EH (cell line): ENCODE measurements at places on chromosomes 1 and 21.
A peak's percentile ranks its signal among the peaks of the same experiment; 100 is the strongest.

GRCh38 chr21:34807146-34807880, 138.5 kb downstream of the CLIC6 start:
- DNase-seq, result peak; percentile 95

- no peak for DNase-seq
Observed at GRCh38 chr1:76677416-76678405, 189.6 kb upstream of the ST6GALNAC5 start.

GRCh38 chr1:223695941-223696340, 16.4 kb upstream of the CAPN2 start:
- peak; percentile 24 for DNase-seq

GRCh38 chr1:216532251-216532798, 109.1 kb upstream of the USH2A start:
- DNase-seq, result no peak

GRCh38 chr1:154718566-154718965, 110.6 kb upstream of the ADAR start:
- DNase-seq, result no peak

- DNase-seq, result peak; percentile 44
Observed at GRCh38 chr1:209876078-209876800, 48.5 kb downstream of the UTP25 start.

DNA sequence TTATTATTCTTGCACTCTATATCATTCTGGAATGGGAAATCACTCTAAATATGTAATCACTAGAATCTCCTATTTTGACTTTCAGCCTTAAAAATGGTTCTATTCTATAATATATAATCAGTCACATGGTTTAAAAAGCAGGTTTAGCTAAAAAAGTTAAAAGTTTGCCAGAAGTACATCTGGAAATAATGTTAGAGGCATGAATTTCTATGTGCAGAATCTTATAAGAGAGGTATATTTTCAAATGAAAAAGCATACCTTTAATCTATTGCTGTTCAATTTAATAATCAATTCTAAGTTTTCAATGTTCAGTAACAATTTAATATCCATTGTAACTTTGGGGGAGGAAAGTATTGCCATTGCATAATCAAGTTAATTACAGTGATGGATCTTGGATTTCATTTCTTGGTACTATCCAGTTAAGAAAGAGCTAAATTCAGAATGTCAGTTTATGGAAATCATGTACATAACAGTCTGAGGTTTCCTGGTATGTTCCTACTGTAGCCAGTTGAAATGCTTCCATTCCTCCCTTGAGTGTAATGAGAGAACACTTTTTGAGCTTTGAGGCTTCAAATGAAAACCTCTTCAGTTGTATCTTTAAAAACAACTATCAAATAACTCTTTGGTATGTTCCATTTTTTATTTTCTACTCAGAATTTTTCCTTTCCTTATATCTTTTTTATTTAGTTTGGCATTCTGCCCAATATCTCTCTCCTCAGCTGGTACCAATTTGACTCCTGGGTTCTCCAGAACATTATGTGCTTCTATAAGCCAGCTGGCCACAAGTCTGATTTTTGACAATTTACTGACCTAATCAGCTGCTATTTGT, 175.7 kb upstream of the COL11A1 start:
- peak; percentile 56 for DNase-seq

GRCh38 chr21:15837645-15838044, 107.9 kb downstream of the USP25 start:
- DNase-seq, result peak; percentile 50

DNA sequence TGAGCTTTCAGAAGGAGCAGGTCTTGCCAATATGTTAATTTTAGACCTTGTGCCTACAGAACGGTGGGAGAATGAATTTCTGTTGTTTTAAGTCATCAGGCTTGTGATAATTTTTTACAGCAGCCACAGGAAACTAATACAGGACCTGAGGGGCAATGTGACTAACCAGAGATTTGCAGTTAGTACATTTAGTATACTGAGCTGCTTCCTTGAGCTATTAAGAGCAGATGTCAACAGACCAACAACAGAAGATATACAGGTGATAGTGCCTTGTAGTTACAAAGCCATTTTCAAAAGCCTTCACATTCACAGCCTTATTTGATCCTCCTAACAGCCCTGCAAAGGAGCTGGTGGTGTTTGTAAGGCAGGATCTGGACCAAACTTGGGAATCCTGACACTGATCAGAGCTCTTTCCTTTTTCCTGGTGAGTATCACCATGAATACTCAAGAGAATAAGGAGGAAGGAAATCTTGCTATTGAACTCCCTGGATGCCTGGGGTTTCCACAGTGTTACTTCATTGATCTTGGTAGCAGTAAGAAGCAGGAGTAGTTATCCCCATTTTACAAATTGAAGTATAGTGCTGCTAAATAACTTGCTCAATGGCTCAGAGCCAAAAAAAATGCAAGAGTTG, 4.7 kb upstream of the SLAMF1 start:
- no peak for DNase-seq

DNA sequence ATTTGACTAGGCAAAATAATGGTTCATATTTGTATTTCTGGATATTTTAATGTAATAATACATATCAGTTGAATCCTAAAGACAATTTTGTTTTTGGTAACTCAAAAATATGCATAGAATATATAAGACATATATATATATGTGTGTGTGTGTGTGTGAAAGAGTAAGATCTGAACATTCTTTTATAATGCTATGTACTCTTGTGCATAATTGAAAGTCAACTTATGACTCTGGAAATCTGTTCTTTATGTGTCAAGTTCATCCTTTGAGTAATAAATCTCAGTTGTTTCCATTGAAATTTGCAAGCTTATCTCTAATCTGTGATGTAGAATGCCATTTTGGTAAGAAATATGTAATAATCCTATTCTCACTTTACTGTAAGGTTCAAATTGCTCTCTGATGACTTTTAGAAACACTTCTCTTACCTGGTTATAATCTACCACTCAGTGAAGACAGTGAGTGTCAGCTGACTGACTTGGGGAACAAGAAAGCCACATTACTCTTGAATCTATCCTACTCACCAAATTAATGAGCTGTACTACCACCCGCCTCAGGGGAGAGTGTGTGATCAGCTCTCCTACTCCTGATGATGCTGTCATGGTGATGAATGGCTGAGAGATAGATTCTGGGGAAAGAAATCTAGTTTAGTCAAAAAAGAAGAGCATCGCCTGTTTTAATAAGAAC, 15.0 kb upstream of the NEK7 start:
- DNase-seq, result no peak

GRCh38 chr1:228162286-228163006, 3.2 kb upstream of the IBA57 start:
- peak; percentile 30 for DNase-seq

DNA sequence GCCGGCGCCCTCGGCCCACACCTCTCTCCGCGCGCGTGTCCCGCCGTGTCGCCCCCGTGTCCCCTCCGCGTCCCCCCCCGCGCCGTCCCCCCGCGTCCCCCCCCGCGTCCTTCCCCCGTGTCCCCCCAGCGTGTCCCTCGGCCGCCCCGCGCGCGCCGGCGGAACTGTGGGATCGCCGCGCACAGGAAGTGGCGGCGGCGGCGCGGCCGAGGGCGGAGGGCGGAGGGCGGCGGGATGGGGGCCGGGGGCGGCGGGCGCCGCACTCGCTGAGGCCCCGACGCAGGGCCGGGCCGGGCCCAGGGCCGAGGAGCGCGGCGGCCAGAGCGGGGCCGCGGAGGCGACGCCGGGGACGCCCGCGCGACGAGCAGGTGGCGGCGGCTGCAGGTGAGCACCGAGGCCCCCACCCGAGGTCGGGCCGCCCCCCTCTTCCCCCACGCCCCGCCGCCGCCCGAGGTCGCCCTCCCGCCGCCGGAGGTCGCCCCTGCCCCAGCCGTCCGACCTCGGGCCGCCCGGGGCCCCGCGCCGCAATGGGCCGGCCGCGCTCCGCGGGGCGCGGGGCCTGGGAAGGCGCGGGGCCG, at the start of gene AGPAT3:
AGPAT3 (plus strand) TSS at position 262 of the 578 bp plus-strand sequence. CDS start 94,459 bp downstream, outside the sequence.
- DNase-seq, result peak; percentile 38

DNA sequence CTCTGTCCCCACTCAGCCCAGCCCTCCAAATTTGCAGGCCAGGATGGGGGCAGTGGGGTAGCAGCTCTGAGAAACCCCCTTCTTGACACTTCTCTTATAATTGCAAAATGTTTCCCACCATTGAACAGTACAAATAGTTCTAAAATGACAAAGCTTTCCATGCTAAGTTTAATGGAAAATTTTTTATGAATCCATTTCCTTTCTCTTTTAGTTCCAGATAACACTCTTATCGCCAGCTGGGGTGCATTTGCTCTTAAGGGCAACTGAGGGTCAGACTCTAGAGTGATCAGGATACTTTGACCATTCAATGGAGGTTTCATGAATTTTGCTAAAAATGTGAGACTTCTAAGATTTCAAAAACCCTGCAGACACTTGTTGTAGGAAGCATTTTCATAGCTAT, 29.9 kb downstream of the PIK3C2B start:
- no peak for DNase-seq

- DNase-seq, result no peak
Observed at GRCh38 chr1:99580451-99580850, 65.5 kb upstream of the PALMD start.

- DNase-seq, result no peak
Observed at GRCh38 chr1:235918032-235918431, 51.3 kb upstream of the LYST start.

- DNase-seq, result no peak
Observed at GRCh38 chr1:108664481-108664880, 3.6 kb upstream of the HENMT1 start.

DNA sequence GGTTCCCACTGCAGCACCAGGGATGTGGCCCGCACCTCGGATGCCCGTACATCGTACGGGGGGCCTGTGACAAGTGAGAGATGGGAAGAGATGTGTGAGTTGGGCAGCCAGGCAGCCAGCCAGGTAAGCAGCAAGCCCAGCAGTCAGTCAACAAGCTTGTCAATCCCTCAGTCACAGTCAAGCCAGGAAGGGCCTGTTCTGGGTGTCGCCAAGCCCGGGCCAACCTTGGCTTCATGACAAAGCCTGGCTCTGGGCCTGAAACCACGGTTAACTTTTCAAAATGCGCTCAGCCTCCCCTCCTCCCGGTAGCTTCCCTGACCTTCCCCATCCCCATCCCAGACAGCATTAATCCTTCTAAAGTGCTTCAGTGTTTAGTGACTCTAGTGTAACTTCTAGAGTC, 31.8 kb downstream of the MYOM3 start:
- DNase-seq, result no peak

- DNase-seq, result no peak
Observed at GRCh38 chr1:207219979-207220889, 101.2 kb upstream of the CD55 start.

- no peak for DNase-seq
Observed at GRCh38 chr1:114549137-114549536, 32.3 kb downstream of the BCAS2 start.

GRCh38 chr1:89525169-89525855, 683 bp downstream of the LRRC8B start:
- DNase-seq, result no peak

DNA sequence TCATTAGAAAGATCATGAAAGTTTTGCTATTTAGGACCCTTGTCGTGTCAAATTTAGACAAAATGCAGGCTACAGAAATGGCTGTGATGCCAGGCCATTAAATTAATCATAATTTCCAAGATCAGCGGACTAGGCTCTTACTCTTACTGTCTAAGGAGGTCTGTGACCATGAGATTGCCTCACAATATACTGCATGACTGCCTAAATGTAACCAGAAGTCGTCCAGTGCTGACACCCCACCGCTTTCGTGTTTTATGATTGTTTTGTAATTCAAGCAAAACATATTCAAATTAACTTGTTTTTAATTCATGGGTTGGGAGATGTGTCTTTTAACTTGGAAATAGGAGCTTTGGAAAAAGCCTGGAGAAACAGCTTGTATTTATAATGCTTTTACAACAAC, 947.5 kb downstream of the BRINP3 start:
- DNase-seq, result no peak

DNA sequence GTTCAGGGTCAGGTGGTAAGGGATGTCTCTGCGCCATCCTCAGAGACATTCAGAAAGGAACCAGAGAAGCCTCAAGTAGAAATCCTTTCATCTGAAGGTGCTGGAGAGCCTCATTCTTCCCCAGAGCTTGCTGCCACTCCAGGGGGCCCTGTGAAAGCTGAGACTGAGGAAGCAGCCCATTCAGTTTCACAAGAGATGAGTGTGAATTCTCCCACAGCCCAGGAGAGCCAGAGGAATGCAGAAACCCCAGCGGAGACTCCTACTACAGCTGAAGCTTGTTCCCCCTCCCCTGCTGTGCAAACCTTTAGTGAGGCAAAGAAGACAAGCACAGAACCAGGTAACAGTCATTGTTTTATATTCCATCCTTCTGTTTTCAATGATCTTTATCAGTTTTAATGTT, 38.7 kb downstream of the ZBTB40 start:
- peak; percentile 16 for DNase-seq
